Activated T-cell treated with anti-CD3 and anti-CD28 coated beads for 1 hour (primary cell): ENCODE measurements at places on chromosomes 7 and 10.

DNA sequence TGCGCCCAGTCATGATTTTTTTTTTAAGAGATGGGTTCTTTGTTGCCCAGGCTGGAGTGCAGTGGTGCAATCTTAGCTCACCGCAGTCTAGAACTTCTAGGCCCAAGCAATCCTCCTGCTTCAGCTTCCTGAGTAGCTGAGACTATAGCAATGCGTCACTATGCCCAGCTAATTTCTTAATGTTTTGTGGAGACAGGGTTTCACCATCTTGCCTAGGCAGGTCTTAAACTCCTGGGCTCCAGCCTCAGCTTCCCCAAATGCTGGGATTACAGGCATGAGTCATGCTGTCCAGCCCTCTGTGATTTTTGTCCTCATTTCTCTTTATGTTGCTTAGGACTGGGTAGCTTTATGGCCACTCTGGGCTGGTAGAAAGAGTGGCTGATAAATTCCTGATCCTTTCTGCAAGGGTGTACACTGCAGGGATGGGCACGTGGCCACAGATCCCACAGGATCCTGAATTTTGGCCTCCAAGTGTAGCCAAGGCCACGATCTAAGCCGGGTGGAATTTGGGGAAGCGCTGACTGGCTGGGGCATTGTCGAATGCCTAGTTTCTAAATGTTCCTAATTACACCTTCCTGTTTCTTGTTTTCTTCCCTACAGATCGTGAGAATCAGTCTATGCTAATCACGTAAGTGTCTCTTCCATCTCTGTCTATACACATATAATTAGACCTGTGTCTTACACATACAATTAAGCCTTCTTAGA lies 24.1 kb upstream of the MYH16 start:
- DNase-seq: no peak

- DNase-seq: no peak
Measured at GRCh38 chr7:80014511-80014910, 120.1 kb upstream of the GNAI1 start.

GRCh38 chr10:82206831-82207230 lies 331.8 kb downstream of the NRG3 start:
- DNase-seq: no peak

- peak; percentile 12 for DNase-seq
Measured at GRCh38 chr7:39950473-39951225, 593 bp downstream of the CDK13 start.

DNA sequence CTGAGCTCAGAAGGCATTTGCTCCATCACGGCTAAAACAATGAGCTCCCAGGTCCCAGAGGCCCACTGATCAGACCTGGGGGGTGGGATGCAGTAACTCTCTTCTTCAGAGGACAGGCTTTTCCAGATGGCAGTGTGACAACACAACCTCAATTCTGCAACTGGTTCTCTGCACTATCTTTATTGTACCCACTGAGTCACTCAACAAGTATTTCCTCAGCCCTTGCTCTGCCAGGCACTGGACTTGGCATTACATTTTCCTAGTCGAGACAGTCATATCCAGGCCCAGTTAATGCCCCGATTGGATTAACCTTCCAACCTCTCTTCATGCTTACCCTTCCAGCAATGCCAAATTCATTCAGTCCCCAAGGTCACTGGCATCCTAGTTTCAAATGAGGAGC lies 72.6 kb downstream of the JAZF1 start:
- DNase-seq: no peak

DNA sequence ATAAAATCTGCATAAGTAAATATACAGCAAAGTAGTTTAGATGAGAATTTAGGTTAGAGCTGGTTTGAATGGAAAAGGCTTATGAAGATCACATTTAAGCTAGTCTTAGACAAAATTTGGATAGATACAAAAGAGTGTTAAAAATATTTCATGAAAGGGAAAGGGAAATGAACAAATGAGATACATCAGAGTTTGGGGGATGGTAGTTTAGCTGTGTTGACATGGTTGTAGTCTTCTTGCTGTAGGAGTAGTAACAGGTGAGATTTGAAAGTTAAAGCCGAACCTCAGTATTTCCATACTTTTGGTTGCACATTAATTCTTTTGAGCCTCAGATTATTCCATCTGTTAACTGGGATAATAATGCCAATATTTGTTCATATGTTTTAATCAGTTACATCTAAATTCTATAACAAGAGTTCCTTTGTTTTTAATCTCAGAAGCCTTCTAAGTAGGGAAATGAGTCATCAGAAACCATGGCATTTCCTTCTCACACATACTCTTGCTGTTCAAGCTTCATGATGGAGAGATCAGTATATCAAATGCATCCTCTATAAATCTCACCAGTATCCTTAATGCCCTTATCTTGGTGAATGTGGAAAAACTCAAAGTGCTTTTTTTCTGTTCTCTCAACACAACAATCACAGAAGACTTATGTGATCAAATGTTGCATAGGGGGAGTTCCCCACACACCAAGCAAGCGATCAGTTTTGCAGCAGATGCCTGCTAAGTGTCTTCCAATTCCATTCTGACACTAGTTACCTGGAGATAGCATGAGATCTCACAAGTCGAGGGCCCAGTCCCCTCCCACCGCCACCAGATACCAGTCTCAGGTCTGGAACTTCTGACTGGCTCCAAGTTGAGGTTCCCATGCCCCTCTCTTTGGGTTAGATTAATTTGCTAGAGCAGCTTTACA lies 84.7 kb downstream of the MAPK8 start:
- DNase-seq: no peak

DNA sequence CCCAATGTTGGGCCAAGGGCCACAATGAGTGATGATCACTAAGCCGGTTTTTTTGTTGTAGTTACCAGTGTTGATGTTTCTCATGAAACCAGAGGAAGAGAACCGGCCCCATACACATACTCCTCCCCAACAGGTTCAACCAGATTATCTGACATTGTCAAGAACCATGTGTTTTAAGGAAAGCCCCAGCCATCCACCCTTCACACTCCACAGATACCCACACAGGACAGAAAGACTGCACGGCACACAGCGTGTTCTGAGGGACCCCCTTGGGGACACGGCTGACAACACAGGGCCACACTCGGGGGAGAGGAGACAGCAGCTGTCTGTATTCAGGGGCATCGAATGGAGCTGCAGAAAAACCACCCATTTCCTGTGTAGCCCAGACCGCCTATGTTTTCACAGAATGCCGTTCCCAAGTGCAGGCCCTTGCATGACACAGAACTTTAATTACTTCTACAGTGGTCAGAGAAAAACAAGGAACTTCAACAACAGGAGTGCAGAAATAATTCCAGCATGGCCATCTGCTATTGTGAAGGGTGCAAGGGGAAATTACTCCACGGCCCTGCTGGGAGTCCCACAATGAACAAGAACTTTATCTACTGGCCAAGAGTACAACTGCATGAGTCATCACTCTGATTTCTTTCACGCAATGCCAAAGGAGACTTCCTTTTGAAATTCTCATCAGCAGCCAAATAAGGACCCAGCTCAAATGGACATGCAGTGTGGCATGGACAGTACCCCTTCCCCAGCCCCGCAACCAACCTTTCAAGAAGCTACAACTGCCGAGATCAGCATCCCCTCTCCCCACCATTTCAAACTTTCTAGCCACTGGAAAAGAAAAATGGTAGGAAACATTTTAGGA lies 2.3 kb downstream of the KLF6 start:
- DNase-seq: no peak

DNA sequence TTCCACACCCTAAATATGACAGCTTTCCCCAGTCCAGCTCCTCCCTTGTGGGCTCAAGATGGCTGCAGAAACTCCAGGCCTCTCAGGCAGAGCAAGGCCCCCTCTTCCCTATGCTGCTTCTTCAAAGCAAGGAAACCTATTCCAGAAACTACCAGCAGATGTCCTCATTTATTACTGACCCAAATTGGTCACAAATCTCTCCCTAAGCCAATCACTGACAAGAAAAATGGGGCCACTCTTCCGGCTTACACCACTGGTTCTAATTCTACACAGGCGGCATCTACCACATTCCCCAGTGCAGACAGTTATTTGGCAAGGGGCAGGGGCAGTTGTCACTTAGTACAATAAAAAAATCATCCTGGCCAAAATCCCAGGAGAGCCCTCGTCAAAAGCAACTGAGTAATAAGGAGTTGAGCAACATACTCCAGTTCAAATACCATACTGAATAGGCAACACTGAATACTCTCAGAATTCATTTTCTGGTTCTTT lies 150.4 kb downstream of the SFMBT2 start:
- no peak for DNase-seq

- no peak for DNase-seq
Measured at GRCh38 chr7:40300146-40300670, 165.4 kb downstream of the SUGCT start.

- DNase-seq: no peak
Measured at GRCh38 chr10:31725436-31725835, 203.2 kb downstream of the ARHGAP12 start.

- no peak for DNase-seq
Measured at GRCh38 chr7:117562759-117563158, 82.9 kb downstream of the CFTR start.

DNA sequence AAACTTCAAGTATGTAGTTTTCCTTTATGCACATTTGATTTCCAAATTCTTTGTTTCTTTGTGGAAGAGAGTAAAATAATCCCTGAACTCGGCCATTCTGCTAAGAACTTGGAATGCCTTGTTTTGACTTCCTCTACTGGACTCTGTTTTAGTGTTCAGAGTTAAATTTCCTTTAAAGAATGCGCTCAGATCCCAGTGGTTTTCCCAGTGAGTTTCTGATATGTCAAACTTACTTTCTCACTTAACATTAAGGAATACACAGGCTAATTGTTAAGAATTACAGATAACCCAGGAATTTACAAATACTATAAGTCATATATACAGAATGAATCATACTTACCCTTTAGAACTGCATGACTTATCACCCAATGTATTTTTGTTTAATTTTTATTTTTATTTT lies 1067.6 kb upstream of the CELF2 start:
- DNase-seq: no peak

DNA sequence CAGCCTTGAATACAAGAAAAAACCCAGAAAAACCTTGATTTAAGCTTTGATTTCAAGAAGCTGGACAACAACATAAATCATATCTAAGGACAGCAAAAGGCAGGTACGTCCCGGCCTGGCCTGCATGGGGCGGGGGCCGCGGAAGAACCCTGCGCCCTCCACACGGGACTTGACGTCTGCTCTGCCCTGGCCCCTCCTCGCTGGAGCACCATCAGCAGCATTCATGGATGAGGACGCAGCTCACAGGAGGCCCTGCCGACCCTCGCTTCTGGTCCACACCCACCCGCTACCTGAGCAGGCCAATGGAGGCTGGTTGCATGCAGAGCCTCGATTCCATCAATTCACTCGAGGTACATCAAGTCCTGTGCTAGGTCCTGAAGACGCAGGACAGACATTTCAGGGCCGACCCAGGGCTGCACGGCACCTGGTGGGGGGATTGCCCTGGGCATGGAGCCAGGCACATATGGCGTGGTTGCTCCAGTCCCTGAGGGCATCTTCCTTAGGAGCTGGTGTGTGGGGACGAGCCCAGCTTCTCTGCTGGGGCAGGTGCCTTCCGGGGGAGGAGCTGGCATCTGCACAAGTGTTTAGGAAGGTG lies 63.1 kb upstream of the NKX6-2 start:
- no peak for DNase-seq

DNA sequence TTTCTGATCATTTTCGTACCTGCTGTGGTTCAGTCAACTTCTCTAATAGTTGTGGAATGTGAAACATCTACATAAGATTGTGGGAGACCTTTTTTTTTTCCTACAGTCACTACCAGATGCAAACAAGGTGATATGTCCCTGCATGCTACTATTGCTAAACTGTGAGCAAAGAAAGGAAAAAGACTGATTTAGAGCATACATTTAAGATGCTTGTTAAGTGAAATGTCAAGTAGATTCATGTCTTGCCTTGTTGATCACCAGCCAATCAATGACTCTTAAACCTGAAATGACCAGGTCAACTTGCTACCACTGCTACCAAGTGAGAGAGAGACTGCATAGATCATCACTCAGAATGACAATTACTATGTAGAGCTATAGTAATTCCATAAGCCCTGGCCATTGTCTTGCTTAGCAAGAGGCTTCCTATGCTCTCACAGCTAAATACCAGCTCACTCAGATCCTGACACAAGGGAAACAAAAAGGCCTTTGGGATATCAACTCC lies 84.3 kb upstream of the SKAP2 start:
- DNase-seq: no peak

- no peak for DNase-seq
Measured at GRCh38 chr10:48659790-48660189, 24.9 kb upstream of the WDFY4 start.

GRCh38 chr10:43209651-43210141 lies 57.2 kb downstream of the RASGEF1A start:
- no peak for DNase-seq

- DNase-seq: no peak
Measured at GRCh38 chr7:79301419-79301818, 152.0 kb downstream of the MAGI2 start.

- no peak for DNase-seq
Measured at GRCh38 chr7:20114468-20114867, 102.7 kb downstream of the MACC1 start.

- no peak for DNase-seq
Measured at GRCh38 chr10:11727563-11727962, 14.6 kb upstream of the ECHDC3 start.

- DNase-seq: no peak
Measured at GRCh38 chr10:100995181-100995580, 4.4 kb upstream of the LZTS2 start.

DNA sequence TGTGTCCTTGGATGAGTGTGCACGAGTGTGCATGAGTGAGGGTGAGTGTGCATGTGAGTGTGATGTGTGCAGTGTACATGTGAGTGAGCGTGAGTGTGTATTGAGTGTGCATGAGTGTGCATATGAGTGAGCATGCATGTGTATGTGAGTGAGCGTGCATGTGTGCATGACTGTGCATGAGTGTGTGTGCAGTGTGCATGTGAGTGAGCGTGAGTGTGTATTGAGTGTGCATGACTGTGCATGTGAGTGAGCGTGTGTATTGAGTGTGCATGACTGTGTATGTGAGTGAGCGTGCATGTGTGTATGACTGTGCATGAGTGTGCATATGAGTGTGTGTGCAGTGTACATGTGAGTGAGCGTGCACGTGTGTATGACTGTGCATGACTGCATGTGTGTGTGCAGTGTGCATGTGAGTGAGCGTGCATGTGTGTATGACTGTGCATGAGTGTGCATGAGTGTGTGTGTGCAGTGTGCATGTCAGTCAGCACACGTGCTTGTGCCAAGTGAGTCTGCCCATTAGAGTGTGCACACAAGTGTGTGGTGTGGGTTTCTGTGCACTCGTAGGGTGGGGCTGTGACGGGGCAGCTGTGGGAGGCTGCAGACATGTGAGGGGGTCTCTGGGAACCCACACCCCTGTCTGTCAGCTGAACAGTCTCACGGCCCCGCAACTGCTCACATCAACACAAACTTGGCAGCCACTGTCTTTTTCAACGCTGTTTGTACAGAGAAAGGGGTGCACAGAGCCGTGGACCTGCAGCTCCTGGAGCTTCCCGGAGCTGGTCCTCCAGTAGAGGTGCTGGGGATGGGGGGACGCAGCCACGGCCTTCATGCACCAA lies 14.8 kb downstream of the FOXL3 start:
- DNase-seq: no peak
